GM23338 (cell line): ENCODE measurements at places on chromosomes 3 and 15. TPM values are rescaled to one million over a fixed set of nuclear protein-coding genes. Genes with fewer than 3 reads are reported as not detected.

MUSTN1 gene
- total RNA-seq: 1.4 TPM in 1 of 2 replicates, not detected in the other

ALCAM gene
- total RNA-seq: 29.7 and 36.0 TPM in 2 replicates

MESP1 gene
- 0.21 TPM in 1 of 2 replicates, not detected in the other for total RNA-seq

- no peak for DNase-seq
- peak overlapping the region; percentile 48; the same call in 1 of the 2 replicates for H3K27ac ChIP-seq
- no peaks in the 10 kb centered on the region for H3K27me3 ChIP-seq
- peaks cover 46% of the 10 kb centered on the region for H3K36me3 ChIP-seq
Observed at GRCh38 chr3:119508172-119508845, 10.0 kb downstream of the TIMMDC1 start.

- no peak overlapping the region for H3K4me3 ChIP-seq
- no peaks in the 10 kb centered on the region for H3K27me3 ChIP-seq
- H3K27ac ChIP-seq: no peak overlapping the region
- no peaks in the 10 kb centered on the region for H3K4me1 ChIP-seq
- H3K36me3 ChIP-seq: no peaks in the 10 kb centered on the region; the same call in none of the 2 replicates
Observed at GRCh38 chr3:6709178-6709577, 151.7 kb upstream of the GRM7 start.

GRCh38 chr3:23461069-23461468, 257.9 kb downstream of the UBE2E2 start:
- no peak for DNase-seq
- no peak overlapping the region for H3K4me3 ChIP-seq
- H3K36me3 ChIP-seq: no peaks in the 10 kb centered on the region
- no peak overlapping the region for H3K27ac ChIP-seq
- no peaks in the 10 kb centered on the region for H3K27me3 ChIP-seq
